Daoy (cell line): ENCODE measurements at places on chromosomes 5 and 9. TPM values are rescaled to one million over a fixed set of nuclear protein-coding genes. Genes with fewer than 3 reads are reported as not detected.

The KCNIP1 gene
- 1.9 and 3.9 TPM in 2 replicates for total RNA-seq

The BTNL3 gene
- not detected in 2 replicates for total RNA-seq

The PCDHA10 gene
- 0.68 and 3.3 TPM in 2 replicates for total RNA-seq

The FST gene
- 0.91 and 1.7 TPM in 2 replicates for total RNA-seq

The FBP1 gene
- not detected in 2 replicates for total RNA-seq

The PRUNE2 gene
- 2.0 and 5.6 TPM in 2 replicates for total RNA-seq

The PRELID2 gene
- 13.3 and 17.5 TPM in 2 replicates for total RNA-seq

The PAEP gene
- total RNA-seq: not detected in 2 replicates

The TOR2A gene
- 5.3 and 18.9 TPM in 2 replicates for total RNA-seq

The NPR2 gene
- total RNA-seq: 2.1 and 3.4 TPM in 2 replicates

The TNC gene
- 133 and 159 TPM in 2 replicates for total RNA-seq

The GABRA1 gene
- total RNA-seq: 1.9 and 9.7 TPM in 2 replicates

The PCDHB12 gene
- total RNA-seq: 2.1 and 3.6 TPM in 2 replicates

The MIER3 gene
- total RNA-seq: 21.0 and 31.7 TPM in 2 replicates

The GFPT2 gene
- total RNA-seq: 124 and 133 TPM in 2 replicates

The FOXD4L6 gene
- not detected in 2 replicates for total RNA-seq

The MPDZ gene
- 26.1 and 57.2 TPM in 2 replicates for total RNA-seq

The PCDHGA2 gene
- 0.15 and 0.74 TPM in 2 replicates for total RNA-seq

The RLN1 gene
- 0.11 and 0.21 TPM in 2 replicates for total RNA-seq

The BOD1 gene
- 87.7 and 93.3 TPM in 2 replicates for total RNA-seq

The CSF2 gene
- total RNA-seq: 16.4 and 25.3 TPM in 2 replicates

The NIM1K gene
- not detected in 2 replicates for total RNA-seq

The PROB1 gene
- 0.09 and 0.17 TPM in 2 replicates for total RNA-seq

The LHFPL2 gene
- 22.9 and 33.9 TPM in 2 replicates for total RNA-seq

The FIBCD1 gene
- 3.3 and 11.0 TPM in 2 replicates for total RNA-seq

The SYK gene
- total RNA-seq: 9.4 and 10.0 TPM in 2 replicates

The SMIM27 gene
- total RNA-seq: 4.6 and 11.9 TPM in 2 replicates

The SLC36A3 gene
- not detected in 2 replicates for total RNA-seq

The UBTD2 gene
- 31.6 and 32.6 TPM in 2 replicates for total RNA-seq

The PCDHGA11 gene
- total RNA-seq: 15.0 TPM in 2 replicates

The SLC27A6 gene
- 1.1 and 1.2 TPM in 2 replicates for total RNA-seq

The GABBR2 gene
- 0.74 and 1.5 TPM in 2 replicates for total RNA-seq

The SLC46A2 gene
- total RNA-seq: not detected in 2 replicates

The FGF10 gene
- not detected in 2 replicates for total RNA-seq

The TMEM141 gene
- total RNA-seq: 46.9 and 61.6 TPM in 2 replicates

The SURF6 gene
- 33.6 and 52.9 TPM in 2 replicates for total RNA-seq

The FOXD4L4 gene
- 0.18 and 0.34 TPM in 2 replicates for total RNA-seq

The KCNT1 gene
- total RNA-seq: not detected in 2 replicates

The NADK2 gene
- 21.2 and 22.1 TPM in 2 replicates for total RNA-seq

The FAM200C gene
- 8.5 and 10.3 TPM in 2 replicates for total RNA-seq

The CTNND2 gene
- 4.5 and 4.9 TPM in 2 replicates for total RNA-seq

The ADAMTS6 gene
- total RNA-seq: 14.2 and 20.8 TPM in 2 replicates

The SPATA31C1 gene
- total RNA-seq: not detected in 2 replicates

The SCGB3A2 gene
- not detected in 2 replicates for total RNA-seq

The SWI5 gene
- 72.8 and 93.9 TPM in 2 replicates for total RNA-seq

The SLC45A2 gene
- total RNA-seq: not detected in 2 replicates

The PTPRD gene
- total RNA-seq: 4.5 and 5.7 TPM in 2 replicates

The CAPSL gene
- not detected in 2 replicates for total RNA-seq

The FRRS1L gene
- 0.03 TPM in 1 of 2 replicates, not detected in the other for total RNA-seq

The GABRB2 gene
- 0.09 and 0.11 TPM in 2 replicates for total RNA-seq

The ADGRD2 gene
- total RNA-seq: 0.23 TPM in 1 of 2 replicates, not detected in the other
